ENCODE measurements at places on chromosomes 11 and 22. TPM values are rescaled to one million over a fixed set of nuclear protein-coding genes. Genes with fewer than 3 reads are reported as not detected.
A peak's percentile ranks its signal among the peaks of the same experiment; 100 is the strongest.

Gene SCGB1A1
- total RNA-seq, result 1.1 TPM

Gene MCHR1
- not detected for total RNA-seq

Gene OTOG
- total RNA-seq, result not detected

Gene IL18
- total RNA-seq, result 22.5 TPM

Gene NOX4
- total RNA-seq, result not detected

Gene FAM118A
- total RNA-seq, result 73.2 TPM

Gene APOBEC3C
- 12.7 TPM for total RNA-seq

Gene SCN3B
- 0.10 TPM for total RNA-seq

Gene GSTP1
- 570 TPM for total RNA-seq

Gene KCTD14
- total RNA-seq, result 19.3 TPM

Gene OR8B3
- total RNA-seq, result not detected

Gene NPTXR
- 32.6 TPM for total RNA-seq

Gene MYRF
- total RNA-seq, result 2.8 TPM

Gene NRGN
- total RNA-seq, result 5.7 TPM

DNA sequence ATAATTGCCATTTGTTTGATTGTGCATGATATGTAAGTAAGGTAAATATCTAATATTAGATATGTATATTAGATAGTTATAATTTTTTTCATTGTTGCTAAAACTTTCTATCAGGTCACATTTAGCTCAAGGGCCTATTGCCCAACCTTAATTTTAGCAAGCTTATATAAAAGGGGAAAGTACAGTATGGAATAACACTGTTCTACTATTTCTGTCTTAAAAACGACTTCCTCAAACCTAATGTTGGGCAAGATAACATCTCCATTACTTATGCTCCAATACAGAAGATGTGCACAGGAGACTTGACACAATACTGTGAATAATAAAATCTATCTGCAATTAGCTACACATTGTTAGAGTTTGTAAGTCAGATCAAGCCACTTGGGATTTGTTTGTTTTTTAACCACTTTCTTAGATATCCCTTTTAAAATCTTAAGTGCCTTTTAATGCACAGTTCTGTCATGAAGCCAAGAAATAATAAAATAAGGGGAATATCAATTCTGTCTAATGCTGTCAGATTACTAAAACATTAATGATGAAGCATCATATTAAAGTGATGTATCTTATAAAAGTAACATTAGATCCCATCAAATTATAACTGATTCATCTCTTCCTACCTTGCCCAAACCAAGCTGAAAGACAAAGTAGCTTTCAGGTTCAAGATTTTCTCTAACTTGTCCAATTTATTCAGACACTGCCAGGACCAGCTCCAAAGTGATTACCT, 98.1 kb downstream of the SIK3 start:
- DNase-seq, result no peak
- no peaks in the 10 kb centered on the region for H3K36me3 ChIP-seq
- H3K27ac ChIP-seq, result no peak overlapping the region
- no peaks in the 10 kb centered on the region for H3K27me3 ChIP-seq
- no peak overlapping the region for H3K4me3 ChIP-seq

GRCh38 chr11:59112494-59112893, 5.5 kb downstream of the FAM111B start:
- H3K27ac ChIP-seq, result no peak overlapping the region
- peaks cover 7% of the 10 kb centered on the region for H3K4me1 ChIP-seq
- no peak overlapping the region for H3K4me3 ChIP-seq
- no peaks in the 10 kb centered on the region for H3K36me3 ChIP-seq
- DNase-seq, result no peak

DNA sequence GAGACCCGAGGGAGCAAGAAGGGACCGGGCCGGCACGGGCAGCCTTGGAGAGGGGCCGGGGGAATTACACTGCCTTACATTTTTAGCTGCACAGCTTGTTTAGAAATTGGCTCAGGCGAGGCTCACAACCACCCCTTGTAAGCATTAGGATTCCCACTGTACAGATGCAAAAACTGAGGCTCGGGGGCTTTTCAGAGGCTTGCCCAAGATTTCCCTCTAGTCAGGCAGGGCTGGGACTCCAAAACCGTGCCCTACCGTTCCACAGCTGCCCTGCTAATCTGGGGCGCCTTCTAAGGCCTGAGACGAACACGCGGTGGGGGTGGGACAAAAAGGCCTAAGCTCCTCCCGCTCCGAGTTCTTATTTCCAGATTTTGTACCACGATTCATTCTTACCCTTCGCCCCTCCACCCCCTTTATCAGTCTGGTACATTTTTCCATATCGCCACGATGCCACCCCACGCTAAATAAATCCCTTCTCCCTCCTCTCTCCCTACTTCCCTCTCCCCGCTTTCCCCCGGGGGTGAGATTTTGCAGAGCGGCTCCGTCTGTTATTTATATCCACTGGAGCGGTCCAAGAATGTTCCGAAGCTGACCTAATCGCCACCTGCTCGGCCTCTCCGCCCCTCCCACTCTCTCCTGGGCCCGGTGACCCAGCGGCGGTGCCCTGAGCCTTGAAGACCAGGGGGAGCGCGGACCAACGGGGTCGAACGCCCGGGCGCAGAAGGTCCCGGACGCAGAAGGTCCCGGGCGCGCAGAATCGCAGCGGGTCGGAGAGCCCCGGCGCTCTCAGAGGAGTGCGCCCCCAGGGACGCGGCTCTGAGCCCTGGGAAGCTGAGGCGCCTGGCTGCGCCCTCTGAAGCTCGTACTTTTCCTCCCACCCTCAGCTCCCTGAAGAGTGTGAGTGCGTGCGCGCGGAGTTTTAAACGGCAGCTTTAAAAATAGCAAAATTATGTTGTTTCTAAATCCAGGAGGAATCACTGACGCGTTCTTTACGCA, 764 bp upstream of the PACSIN3 start:
- peak overlapping the region; percentile 62 for H3K27ac ChIP-seq
- DNase-seq, result peak; percentile 64
- no peaks in the 10 kb centered on the region for H3K27me3 ChIP-seq
- peak overlapping the region; percentile 64 for H3K4me3 ChIP-seq
- no peaks in the 10 kb centered on the region for H3K36me3 ChIP-seq

DNA sequence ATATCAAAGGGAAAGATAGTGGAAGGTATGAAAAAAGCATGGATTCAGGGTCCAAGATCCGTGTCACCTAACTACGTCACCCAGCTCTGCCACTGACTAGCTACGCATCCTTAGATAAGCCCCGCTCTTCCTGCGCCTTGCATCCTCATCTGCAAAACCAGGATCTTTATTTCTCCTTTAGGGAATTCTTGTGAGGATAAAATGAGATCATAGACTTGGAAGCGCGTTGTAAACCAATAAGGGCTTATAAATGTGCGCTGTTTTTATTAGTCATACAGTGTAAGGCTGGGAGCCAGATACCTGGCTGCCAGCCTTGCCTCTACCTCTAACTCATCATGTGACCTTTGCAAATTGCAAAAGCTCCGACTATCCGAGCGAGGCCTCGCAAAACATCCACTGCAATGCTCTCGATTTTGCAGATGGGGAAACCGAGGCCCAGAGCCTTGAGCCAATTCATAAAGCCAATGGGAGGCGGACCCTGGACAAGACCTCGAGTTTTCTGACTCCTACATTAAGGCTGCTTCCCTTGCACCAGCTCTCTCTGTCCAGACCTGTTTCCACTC, 753 bp downstream of the PRPF19 start:
- peak overlapping the region; percentile 87 for H3K4me3 ChIP-seq
- H3K27me3 ChIP-seq, result 0 out of 2 replicates have a peak, but pooled peaks cover 3% of the 10 kb centered on the region
- peaks cover 14% of the 10 kb centered on the region for H3K4me1 ChIP-seq
- no peak for DNase-seq

- no peak for DNase-seq
- H3K4me3 ChIP-seq, result no peak overlapping the region
- H3K27ac ChIP-seq, result peak overlapping the region; percentile 88
- H3K4me1 ChIP-seq, result peaks cover 70% of the 10 kb centered on the region
- H3K27me3 ChIP-seq, result no peaks in the 10 kb centered on the region
These were observed 10.1 kb upstream of the PDGFB start for GRCh38 chr22:39254789-39255298.

GRCh38 chr11:106152013-106152412, 74.6 kb downstream of the AASDHPPT start:
- no peaks in the 10 kb centered on the region for H3K36me3 ChIP-seq
- no peaks in the 10 kb centered on the region for H3K4me1 ChIP-seq
- no peak for DNase-seq
- H3K27ac ChIP-seq, result peak overlapping the region; percentile 4
- no peak overlapping the region for H3K4me3 ChIP-seq

DNA sequence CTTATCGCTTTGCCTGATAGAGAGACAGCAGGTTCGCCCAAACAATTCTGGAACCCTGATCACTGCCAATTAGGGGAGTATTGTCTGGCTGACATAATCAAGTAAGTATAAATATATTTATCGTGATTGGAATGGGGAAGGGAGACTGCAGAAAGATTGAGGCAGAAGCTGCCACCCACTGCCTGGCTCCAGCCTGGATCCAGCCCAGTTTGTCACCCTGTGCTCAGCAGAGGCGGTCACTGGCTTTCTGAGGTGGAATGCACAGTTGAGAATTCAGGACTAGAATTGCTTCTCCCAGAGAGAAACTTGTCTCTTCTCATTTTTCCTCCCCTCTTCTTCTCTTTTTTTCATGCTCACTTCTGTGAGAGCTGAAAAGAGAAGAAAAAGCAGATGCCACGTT, 25.9 kb downstream of the GRAP2 start:
- H3K27ac ChIP-seq, result no peak overlapping the region
- H3K4me1 ChIP-seq, result no peaks in the 10 kb centered on the region
- DNase-seq, result no peak
- H3K36me3 ChIP-seq, result no peaks in the 10 kb centered on the region
- H3K4me3 ChIP-seq, result no peak overlapping the region

GRCh38 chr22:41021061-41021612, 70.0 kb downstream of the RBX1 start:
- H3K27me3 ChIP-seq, result no peaks in the 10 kb centered on the region
- H3K4me1 ChIP-seq, result peaks cover 10% of the 10 kb centered on the region
- peak overlapping the region; percentile 61 for H3K4me3 ChIP-seq
- peak overlapping the region; percentile 85 for H3K27ac ChIP-seq
- no peaks in the 10 kb centered on the region for H3K36me3 ChIP-seq

DNA sequence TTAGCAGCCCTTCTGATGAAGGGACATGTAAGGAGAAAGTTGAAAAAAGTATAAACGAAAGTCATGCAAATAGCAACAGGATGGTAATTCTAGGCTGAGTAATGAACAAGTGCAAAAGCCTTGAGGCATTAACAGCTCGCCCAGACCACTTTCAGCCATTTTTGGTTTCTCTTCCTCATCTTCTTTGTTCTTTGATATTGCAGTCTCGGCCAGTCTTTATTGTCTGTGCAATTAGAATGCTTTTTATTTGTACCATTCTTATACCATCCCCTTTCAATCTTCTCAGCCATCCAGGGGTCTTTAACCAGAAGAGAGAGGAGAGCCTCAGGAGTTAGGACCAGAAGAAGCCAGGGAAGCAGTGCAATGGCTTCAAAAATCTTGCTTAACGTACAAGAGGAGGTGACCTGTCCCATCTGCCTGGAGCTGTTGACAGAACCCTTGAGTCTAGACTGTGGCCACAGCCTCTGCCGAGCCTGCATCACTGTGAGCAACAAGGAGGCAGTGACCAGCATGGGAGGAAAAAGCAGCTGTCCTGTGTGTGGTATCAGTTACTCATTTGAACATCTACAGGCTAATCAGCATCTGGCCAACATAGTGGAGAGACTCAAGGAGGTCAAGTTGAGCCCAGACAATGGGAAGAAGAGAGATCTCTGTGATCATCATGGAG, 7.3 kb downstream of the TRIM34 start:
- H3K36me3 ChIP-seq, result no peaks in the 10 kb centered on the region
- H3K4me1 ChIP-seq, result no peaks in the 10 kb centered on the region
- no peak overlapping the region for H3K27ac ChIP-seq
- H3K27me3 ChIP-seq, result no peaks in the 10 kb centered on the region
- no peak for DNase-seq
- no peak overlapping the region for H3K4me3 ChIP-seq

- H3K27me3 ChIP-seq, result peaks cover 68% of the 10 kb centered on the region
- no peaks in the 10 kb centered on the region for H3K36me3 ChIP-seq
- no peak for DNase-seq
- peak overlapping the region; percentile 42 for H3K4me3 ChIP-seq
- H3K27ac ChIP-seq, result no peak overlapping the region
These were observed 2.7 kb downstream of the TENM4 start for GRCh38 chr11:79437981-79438630.

GRCh38 chr11:130052567-130052966, 17.1 kb upstream of the APLP2 start:
- DNase-seq, result no peak
- no peaks in the 10 kb centered on the region for H3K36me3 ChIP-seq
- H3K4me1 ChIP-seq, result no peaks in the 10 kb centered on the region

DNA sequence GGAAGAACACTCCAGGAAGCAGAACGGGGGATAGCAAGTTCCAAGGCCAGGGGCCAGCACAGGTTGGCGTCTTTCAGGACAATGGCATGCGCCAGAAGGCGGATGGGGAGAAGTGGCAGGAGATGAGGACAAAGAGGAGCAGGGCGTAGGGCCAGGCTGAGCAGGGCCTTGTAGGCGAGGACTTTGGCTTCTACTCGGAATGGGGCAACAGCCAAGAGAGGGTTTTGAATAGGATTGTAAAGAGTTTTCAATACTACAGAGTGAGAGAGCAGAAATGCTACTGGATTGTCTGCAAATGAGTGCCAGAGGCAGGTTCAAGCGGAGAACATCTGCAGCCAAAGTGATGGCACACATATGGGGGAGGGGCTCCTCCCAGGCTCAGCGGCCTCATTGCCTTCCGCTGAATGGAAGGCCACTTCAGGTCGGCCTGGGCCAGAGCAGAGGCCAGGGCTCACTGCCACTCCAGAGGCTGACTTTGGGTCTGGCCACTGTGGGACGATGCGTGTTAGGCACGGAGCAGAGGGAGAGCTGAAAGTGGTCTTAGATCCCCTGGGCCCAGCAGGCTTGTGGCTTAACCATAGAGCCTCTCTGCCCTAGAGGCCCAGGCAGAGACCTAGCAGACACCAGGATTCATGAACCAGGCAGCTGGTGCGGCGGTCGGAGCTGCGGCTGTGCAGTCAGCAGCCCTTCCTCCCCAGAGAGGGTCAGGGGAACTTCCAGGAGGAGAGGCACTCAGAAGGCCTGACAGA, 118.2 kb downstream of the DSCAML1 start:
- DNase-seq, result no peak
- no peaks in the 10 kb centered on the region for H3K4me1 ChIP-seq
- H3K36me3 ChIP-seq, result no peaks in the 10 kb centered on the region
- H3K27ac ChIP-seq, result no peak overlapping the region
- H3K4me3 ChIP-seq, result no peak overlapping the region

DNA sequence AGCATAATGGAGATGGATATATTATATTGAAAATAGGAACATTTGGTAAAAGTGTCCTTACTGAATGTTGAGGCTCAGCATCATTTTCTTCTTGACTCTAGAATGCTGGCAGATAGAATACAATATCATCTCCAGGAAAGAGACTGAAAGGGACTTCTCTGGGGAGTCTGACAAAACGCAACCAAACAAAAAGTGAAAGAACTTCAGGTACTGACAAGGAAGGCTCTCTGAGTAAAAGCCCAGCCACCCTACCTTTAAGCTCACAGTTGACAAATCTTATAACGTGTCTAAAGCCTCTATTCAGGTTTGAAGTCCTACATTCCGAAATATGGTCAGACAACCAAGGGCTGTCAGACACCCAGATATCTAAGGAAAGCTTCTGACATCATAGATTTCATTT, 590.8 kb downstream of the SOX6 start:
- H3K27ac ChIP-seq, result no peak overlapping the region
- H3K4me1 ChIP-seq, result no peaks in the 10 kb centered on the region
- H3K36me3 ChIP-seq, result no peaks in the 10 kb centered on the region
- H3K27me3 ChIP-seq, result no peaks in the 10 kb centered on the region
- no peak for DNase-seq

GRCh38 chr11:43832536-43832935, 48.1 kb upstream of the ALKBH3 start:
- H3K4me3 ChIP-seq, result no peak overlapping the region
- H3K4me1 ChIP-seq, result peaks cover 7% of the 10 kb centered on the region
- no peak for DNase-seq
- no peaks in the 10 kb centered on the region for H3K36me3 ChIP-seq

GRCh38 chr22:43154887-43155536, 3.7 kb downstream of the TSPO start:
- DNase-seq, result no peak
- H3K4me1 ChIP-seq, result peaks cover 6% of the 10 kb centered on the region
- H3K27ac ChIP-seq, result no peak overlapping the region
- H3K4me3 ChIP-seq, result no peak overlapping the region
